ENCODE measurements at places on chromosomes 3 and 15.

DNA sequence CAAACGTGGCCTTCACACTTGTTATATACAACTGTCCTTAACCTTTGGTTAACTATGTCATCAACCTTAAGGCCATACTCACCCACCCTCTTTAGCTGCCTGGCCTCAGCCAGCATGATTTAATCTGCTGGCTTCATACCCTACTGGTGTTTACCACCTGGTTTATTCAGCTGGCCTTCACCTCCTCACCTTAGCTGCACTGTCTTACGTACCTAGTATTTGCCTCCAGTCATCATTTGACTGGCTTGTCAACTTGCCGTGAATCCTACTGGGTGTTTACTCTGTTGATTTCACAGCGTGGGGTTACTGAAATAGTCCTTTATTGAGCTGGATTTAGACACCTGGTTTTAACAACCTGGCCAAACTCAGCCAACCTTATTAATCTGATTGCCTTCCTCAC lies 102.8 kb downstream of the IL12A start:
- no peak for DNase-seq

- DNase-seq: no peak
Measured at GRCh38 chr3:61277411-61277810, 26.2 kb upstream of the FHIT start.

- no peak for DNase-seq
Measured at GRCh38 chr15:57671636-57672035, 34.9 kb upstream of the POLR2M start.

GRCh38 chr3:84567796-84568195 lies 391.0 kb upstream of the CADM2 start:
- DNase-seq: no peak

DNA sequence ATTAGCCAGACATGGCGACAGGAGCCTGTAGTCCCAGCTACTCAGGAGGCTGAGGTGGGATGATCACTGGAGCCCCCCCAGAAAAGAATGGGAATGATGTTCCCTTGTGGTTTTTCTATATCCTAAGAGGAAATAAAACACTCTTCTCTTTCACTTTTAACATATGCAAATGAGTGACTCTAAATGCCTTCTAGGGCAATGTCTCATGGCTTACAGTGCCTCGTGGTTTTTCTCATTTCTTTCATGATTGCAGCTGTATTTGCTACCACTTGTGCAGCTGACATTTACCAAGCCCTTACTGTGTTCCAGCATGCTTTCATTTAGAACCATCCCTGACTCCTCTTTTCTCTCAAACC lies 26.4 kb downstream of the STOML1 start:
- no peak for DNase-seq

GRCh38 chr15:79101866-79102581 lies 11.4 kb upstream of the RASGRF1 start:
- no peak for DNase-seq

- no peak for DNase-seq
Measured at GRCh38 chr15:96360581-96361308, 30.2 kb downstream of the NR2F2 start.

DNA sequence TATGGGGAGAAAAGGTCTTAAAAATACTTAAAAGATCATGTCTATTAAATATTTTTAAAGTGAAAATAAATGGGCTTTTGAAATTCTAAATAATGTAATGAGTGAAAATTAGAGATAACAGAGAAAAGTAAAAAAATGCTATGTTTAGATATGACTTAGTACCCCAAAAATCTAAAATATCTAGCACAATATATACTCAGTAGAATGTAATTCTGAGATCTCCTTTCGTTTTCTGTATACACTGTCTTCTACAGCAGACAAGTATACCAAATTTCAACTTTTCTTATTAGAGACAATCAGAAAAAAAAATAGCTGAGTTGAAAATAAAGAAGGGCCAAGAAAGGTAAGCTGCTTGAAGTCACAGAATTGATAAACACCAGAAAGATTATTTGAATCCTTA lies 140.8 kb downstream of the ADAM10 start:
- DNase-seq: no peak

DNA sequence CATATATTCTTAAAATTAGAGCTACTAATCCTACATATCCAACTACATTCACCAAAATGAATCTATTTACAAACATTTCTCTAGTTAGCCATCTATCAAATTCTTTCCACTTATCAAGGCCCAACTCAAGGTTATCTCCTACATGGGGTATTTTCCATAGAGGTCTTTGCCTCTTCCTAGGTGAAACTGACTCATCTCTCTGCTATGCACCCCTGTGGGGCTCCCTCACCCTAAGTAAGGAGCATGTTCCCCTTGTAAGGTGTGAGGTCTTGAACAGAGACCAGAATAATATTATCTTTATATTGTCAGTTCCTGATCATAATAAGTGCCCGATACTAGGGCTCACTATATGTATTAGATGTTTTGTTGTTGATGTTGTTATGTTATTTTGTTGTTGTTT lies 74.6 kb upstream of the TSC22D2 start:
- no peak for DNase-seq

DNA sequence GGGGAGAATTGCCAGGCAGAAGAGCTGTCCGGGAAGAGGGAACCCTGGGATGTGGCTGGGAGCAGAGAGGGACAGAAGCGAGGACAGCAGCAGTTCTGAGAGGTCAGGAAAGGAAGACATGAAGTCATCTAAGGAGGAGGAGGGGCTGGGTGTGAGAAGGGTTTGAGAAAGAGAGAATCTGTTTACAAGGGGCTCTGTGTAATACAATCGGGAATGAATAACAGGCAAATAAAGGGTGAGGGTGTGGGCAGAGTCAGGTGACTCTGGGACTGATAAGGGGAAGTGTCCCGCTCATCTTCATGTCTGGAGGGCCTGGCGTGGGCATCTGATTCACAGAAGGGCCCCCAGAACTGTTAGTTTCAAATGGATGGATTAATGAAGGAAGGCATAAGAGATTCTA lies 191.3 kb downstream of the XXYLT1 start:
- DNase-seq: no peak

DNA sequence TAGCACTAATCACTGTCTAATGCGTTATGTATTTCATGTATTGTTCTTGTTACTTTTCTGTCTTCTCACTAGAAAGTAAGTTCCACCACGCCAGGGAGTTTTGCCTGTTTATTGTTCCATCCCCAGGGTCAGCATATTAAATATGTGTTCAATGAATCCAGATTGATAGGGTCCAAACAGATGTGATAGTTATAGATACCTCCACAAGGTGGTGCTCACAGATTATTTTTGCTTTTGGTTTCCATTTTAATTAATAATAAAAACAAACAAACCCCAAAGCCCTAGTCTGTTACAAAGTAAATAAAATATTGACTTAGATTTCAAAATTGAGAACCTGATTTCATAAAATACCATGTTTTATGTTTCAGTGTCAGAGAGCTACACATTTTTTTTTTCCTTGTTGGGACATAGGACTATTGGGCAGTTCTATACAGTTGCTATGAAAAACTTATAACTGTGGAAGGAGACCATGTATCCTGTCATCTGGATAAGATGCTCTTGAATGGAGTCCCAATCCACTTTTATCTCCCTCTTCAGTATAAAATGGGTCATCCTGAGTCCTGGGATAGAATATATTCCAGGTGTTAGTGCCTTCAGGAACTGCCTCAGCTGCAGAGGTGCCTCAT lies 12.4 kb downstream of the OTOL1 start:
- no peak for DNase-seq

DNA sequence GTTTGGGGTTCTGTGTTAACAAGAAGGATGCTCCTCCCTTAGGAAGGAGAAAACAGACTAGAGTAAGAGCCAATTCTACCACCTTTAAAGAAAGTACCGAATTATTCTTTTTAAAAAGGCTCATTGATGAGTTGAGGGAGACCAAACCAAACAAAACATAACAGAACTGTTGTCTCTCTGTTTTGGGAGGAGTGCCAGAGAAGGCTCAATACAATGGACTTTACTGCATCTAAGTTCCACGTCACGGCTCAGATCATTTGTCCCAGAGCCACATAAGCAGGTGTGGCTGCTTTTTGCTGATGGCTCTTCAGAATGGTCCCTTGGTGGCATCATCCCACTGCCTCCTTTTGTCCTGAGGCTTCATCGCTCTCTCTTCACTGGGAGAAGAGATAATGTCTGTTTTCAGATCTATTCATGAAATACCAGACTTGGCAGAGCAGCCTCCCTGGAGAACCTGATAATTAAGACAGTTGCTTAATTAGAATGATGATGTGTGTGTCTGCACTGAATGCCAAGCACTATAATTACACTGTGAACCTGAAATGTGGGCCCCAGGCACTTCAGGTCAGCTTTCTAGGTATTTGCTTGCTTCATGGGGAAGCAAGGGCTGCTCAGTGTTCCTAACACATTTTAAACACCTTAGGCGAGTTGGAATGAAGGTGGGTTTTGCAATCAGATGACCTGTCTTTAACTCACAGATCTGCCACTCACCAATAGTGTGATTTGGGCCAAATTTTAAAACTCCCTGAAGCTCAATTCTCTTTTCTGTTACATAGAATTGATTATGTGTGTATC lies 335.2 kb upstream of the MCTP2 start:
- no peak for DNase-seq

- DNase-seq: no peak
Measured at GRCh38 chr15:89899295-89899945, 5.6 kb upstream of the AP3S2 start.

- DNase-seq: no peak
Measured at GRCh38 chr3:21392526-21392925, 358.5 kb downstream of the ZNF385D start.

DNA sequence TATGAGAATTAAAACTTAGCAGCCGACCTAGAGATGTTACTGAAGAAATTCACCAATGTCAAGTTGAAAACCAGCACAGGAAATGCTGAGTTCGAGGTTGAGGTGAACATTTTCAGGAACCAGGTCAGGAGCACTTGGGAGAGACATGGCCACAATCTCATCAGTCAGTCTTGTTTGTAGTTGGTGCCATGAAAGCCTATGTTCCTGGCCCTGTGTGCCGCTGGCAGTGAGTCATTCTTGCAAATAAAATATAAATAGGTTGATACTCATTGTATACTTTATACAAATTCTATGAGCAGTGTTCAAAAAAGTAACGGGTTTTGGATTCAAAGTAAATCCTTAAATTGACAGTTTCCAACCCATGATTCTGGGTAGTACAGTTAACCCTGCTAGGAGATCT lies 1.5 kb upstream of the FSIP1 start:
- no peak for DNase-seq

DNA sequence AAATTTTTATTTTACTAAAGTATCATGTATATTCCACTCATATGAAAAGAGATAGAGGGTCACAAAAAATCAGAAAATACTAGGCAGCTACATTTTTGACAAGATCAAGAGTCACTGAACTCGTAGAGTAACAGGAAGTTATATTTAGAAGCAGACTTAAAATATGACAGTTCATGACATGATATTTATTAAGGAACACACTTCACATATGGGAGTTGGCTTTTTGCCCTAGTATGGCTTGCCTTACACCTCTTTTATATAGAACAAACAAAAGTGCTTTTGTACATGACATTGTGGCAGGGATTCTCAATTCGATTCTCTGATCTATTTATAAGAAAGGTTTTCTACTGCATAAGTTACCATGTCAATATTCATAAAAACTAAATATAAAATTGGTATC lies 80.1 kb upstream of the GBE1 start:
- DNase-seq: no peak

GRCh38 chr3:57169872-57170623 lies 4.9 kb upstream of the IL17RD start:
- peak; percentile 28 for DNase-seq

DNA sequence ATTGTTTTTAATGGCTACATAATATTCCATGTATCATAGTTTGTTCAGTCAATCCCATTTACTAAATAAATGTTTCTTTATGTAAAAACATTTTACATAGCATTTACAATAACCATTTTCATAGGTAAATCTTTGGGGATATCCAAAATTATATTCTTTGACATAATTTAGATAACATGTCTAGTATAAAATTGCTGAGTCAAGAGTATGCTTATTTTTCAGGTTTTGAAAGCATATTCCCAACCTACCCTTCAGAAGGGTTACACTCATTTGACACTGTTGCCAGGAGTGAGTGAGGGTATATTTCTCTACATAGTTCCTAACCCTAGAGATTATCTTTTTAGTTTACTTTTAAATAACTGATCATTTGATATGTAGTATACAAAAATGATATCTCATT lies 84.6 kb upstream of the ADAMTSL3 start:
- no peak for DNase-seq

DNA sequence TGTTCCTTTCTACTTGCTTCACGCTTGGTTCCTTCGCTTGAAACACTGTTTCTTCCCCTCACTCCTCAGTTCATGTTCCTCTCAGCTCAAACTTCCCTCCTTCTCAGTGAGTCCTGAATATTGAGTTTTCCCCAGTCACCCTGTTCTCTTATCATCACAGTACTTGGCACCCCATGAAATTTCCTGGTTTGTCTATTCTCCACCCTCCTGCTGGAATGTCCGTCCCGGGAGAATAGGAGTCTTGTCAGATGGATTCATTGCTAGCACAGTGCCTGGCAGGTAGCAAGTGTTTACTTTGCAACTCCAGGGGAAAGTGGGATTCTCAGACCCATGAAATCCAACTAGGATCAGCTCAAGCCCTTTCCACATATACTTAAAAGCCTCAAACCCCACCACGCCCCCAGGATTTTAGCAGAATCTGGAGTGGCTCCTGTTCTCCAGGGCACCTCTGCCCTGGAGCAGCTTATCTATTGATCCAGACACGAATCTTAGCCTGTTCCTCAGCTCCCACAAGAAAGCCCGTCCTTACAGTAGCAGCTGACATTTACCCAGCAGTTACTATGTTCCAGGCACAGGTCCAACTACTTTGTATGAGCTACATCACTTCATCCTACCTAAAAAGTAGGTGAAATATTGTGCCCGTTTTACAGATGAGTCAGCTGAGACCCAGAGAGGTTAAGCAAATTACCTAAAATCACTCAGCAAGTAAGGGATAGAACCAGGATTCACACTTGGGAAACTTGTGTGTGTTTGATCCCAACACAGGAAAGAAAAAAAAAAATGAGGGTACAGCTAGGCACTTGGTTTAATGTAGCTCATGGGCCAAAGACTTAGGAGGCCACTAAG lies 36.8 kb upstream of the MAP3K13 start:
- DNase-seq: no peak

DNA sequence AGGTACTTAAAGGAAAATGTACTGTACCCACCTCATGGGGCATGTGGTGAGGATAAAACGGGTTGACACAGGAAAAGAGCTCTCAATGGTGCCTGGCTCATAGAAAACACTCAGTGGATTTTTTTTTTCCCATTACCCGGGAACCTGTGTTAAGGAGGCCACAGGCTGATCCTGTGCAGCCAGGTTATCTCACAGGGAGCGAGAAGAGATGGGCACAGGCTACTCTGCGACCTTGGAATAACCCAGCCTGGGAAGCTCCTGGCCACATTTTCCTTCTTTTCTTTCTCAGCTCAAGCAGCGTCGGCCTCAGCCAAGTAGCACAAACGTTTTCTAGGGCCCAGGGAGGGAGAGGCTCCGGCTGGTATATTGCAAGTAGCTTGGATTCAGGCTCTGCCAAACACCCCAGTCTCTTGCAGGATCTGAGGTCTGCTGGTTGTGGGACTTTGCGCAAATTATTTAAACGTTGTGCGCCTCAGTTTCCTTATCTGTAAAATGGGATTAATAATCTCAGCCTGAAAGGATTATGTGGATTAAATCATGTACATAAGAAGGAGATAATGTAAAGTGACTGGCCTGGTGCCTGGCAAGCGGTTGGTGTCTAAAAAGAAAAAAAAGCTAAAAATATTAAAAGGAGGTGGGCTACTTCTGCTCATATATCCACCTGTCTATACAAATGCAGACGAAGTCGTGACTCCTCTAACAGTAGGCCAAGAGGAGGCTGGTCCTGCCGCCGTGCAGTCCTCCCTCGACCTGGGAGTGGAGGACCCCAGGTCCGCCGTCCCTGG lies 2.2 kb downstream of the FURIN start:
- DNase-seq: no peak
